ENCODE measurements at places on chromosomes 3 and 15. TPM values are rescaled to one million over a fixed set of nuclear protein-coding genes. Genes with fewer than 3 reads are reported as not detected.

GRCh38 chr3:193507566-193507965 is 47.1 kb downstream of the ATP13A4 start:
- no peak for DNase-seq
- H3K36me3 ChIP-seq, result no peaks in the 10 kb centered on the region
- H3K4me1 ChIP-seq, result peaks cover 6% of the 10 kb centered on the region
- peak overlapping the region; percentile 14 for H3K4me3 ChIP-seq
- H3K27ac ChIP-seq, result no peak overlapping the region
- no peaks in the 10 kb centered on the region for H3K27me3 ChIP-seq

DNA sequence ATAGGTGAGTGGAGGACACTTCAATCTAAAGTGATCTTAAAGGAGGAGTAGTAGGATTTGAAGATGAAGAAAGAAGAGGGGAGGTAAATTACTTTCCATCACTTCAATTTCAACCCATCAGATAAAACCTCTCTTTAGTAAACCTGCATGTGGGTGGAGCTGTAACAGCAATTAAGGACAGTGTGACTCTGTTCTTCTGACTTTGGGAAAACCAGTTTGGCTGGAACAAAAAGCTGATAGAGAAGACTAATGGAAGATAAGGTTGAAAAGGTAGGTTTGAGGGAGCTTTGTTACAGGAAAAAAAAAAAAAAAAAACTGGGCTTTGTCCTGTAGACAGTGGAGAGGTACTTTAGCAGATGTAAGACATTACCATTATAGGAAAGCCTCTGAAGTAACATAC is 4.5 kb upstream of the GSK3B start:
- no peak for DNase-seq
- H3K4me1 ChIP-seq, result peaks cover 11% of the 10 kb centered on the region
- no peak overlapping the region for H3K27ac ChIP-seq
- no peak overlapping the region for H3K4me3 ChIP-seq

DNA sequence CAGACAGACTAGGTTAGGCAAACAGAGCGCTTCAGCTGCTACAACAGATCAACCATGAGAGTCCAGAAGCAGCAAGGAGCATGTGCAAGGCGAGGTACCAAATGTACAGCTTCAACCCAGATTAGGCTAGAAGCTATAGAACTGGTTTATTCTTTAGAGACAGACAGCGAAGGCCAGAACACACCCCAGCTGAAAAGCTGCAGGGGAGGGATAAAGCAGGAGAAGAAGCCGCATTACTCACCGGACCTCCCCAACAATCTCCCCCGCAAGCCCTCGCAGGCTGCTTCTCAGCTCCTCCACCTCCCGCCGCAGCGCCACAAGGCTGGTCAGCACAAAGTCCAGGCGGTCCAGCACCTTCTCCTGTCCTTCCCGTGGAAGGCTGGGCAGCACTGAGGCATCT is 3.3 kb downstream of the RMDN3 start:
- DNase-seq, result no peak
- no peak overlapping the region for H3K27ac ChIP-seq
- H3K4me1 ChIP-seq, result peaks cover 17% of the 10 kb centered on the region
- no peaks in the 10 kb centered on the region for H3K27me3 ChIP-seq
- H3K4me3 ChIP-seq, result no peak overlapping the region

- no peak overlapping the region for H3K27ac ChIP-seq
- no peaks in the 10 kb centered on the region for H3K27me3 ChIP-seq
- no peak overlapping the region for H3K4me3 ChIP-seq
- H3K36me3 ChIP-seq, result no peaks in the 10 kb centered on the region
These were observed 386.2 kb downstream of the EFHB start for GRCh38 chr3:19547665-19548464.

GRCh38 chr3:140943781-140944552 is 2.3 kb downstream of the SLC25A36 start:
- no peak for DNase-seq
- H3K4me3 ChIP-seq, result peak overlapping the region; percentile 84
- no peaks in the 10 kb centered on the region for H3K36me3 ChIP-seq
- no peaks in the 10 kb centered on the region for H3K27me3 ChIP-seq
- peaks cover 34% of the 10 kb centered on the region for H3K4me1 ChIP-seq

DNA sequence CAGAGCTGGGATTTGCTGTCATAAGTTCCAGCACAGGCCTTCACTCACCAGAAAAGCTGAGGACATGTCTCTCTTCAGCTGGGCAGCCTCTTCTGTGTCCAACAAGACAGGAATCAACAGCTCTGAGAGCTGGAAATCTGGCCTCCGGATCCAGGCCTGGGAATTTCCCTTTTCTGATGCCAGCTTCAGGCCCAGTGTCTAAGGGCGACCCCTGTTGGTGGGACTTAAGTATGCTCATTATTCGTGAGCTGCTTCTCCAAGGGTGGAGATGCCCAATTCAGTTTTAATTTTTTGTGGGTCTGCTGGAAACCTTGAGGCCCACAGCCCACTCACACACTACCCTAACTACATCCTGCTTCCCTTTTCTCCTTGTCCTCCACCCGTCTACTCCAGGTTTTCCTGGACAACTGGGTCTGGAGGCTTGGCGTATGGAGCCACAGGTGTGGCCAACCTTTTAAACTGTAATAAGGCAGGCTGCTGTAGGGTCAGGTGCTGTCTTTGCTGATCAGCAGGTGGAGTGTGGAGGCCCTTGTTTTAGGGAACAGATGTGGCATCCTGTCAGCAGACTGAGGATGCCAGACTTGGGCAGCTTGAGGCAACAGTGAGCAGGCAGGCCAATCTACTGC is 2.6 kb upstream of the CEMIP start:
- H3K36me3 ChIP-seq, result no peaks in the 10 kb centered on the region
- H3K27me3 ChIP-seq, result peaks cover 30% of the 10 kb centered on the region
- H3K4me3 ChIP-seq, result no peak overlapping the region

DNA sequence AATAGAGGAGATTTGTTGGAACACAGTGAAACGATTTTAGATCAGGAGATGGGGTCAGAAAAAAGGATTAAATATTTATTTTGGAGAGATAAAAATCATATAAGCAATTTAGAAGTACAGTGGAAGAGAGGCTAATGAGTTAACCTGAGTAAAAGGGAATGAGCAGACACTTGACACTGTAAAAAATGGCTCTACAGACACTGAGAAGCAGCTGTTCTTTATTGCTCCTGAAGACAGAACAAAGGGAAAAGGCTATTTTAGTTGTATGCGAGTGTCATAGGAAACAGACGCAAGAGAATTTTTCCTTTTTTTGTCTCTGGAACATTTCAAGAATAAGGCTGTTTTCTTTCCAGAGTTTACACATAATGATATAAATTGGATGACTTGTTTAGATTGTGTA is 34.3 kb downstream of the ASTE1 start:
- no peak for DNase-seq
- H3K27ac ChIP-seq, result no peak overlapping the region
- no peaks in the 10 kb centered on the region for H3K27me3 ChIP-seq

DNA sequence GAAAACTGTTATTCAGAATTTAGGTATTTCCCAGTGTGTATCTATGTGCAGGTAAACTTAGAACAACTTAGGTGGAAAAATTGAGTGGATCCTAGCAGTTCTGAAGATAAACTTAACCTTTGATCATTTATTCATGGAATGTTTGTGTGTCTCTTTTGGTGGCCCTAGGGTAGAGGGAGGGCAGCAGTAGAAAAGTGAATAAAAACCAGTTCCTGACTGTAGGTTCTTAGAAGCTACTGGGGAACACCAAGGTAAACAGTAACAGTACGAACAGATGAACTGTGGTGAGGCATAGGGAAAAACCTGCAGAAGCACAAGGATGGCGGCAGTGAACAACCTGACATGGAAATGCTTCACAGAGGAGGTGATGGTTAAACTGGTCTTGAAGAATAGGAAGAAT is 2.5 kb downstream of the SNRK start:
- peaks cover 45% of the 10 kb centered on the region for H3K4me1 ChIP-seq
- H3K27me3 ChIP-seq, result no peaks in the 10 kb centered on the region
- DNase-seq, result no peak
- peak overlapping the region; percentile 84 for H3K27ac ChIP-seq
- H3K4me3 ChIP-seq, result peak overlapping the region; percentile 70

DNA sequence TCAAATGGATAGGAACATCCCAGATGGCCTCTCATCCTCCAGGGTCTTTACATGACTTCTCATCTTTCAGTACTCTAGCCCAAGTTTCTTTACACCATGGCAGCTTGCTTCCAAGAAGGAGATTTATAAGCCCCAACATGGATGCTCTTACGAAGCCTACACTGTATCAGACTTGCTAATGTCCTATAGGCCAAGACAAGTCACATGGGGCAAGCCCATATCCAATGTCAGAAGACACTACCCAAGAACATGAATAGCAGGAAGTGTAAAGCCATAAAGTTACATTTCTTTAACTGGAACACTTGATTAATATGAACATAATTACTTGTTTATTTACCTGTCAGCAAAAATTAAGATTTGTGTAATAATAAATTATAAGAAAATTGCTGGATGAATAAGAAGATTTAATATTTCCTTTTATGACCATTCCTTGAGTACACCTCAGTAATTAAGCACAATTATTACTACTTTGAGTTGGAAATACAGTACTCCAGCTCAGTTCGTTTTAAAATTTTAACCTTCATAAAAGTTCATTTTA is 5.1 kb downstream of the SPESP1 start:
- no peaks in the 10 kb centered on the region for H3K27me3 ChIP-seq
- no peaks in the 10 kb centered on the region for H3K4me1 ChIP-seq
- no peak overlapping the region for H3K4me3 ChIP-seq
- no peak overlapping the region for H3K27ac ChIP-seq
- no peak for DNase-seq

GCNT3 gene
- total RNA-seq, result 1.1 TPM

MOBP gene
- not detected for total RNA-seq

GUCA1C gene
- total RNA-seq, result not detected

CHCHD4 gene
- total RNA-seq, result 12.0 TPM
